Globus pallidus (tissue), 1 donor: ENCODE measurements at places on chromosomes 2 and 18.
A peak's percentile ranks its signal among the peaks of the same experiment; 100 is the strongest.

DNA sequence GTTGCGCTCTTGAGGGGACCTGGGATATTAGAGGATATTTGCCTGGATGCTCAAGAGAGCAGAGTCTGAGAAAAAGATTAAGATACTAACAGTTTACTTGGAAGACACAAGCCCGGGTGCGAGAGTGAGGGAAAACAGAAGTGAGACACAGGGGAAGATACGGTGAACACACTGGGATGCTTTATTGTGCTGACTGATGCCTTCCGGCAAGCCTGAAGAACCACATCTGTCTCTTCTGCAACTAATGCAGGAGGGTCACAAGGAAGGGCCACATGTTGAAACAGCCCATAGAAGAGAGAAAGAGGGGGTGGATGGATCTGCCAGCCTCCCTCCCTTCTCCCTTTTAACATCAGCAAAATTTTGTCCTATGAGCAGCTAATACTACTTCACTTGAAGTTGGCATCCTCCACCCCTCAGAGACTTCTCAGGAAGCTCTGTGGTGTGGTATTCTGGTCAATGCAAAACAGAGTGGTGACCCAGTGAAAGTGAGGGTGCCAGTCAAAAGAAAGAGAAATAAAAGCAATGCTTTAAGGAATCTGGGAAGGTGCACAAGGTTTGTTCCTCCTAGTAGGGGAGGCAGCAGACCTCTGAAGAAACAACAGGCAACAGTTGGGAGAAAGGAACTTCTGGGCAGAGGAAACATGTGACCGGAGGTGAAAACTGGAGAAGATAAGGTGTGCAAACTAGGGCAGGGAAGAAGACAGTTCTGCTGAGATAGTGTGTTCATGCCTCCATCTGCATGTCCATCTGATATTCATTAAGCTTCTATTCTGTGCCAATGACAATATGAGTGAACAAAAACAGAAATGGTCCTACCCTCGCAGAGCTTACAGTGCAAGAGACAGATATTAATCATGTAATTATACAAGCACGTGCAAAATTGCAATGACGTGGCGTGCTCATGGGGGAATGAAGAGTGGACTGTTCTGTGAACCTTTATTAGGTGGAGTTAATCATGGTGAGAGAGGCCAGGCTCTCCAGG lies 107.1 kb downstream of the LYPD6B start:
- no peak for DNase-seq

DNA sequence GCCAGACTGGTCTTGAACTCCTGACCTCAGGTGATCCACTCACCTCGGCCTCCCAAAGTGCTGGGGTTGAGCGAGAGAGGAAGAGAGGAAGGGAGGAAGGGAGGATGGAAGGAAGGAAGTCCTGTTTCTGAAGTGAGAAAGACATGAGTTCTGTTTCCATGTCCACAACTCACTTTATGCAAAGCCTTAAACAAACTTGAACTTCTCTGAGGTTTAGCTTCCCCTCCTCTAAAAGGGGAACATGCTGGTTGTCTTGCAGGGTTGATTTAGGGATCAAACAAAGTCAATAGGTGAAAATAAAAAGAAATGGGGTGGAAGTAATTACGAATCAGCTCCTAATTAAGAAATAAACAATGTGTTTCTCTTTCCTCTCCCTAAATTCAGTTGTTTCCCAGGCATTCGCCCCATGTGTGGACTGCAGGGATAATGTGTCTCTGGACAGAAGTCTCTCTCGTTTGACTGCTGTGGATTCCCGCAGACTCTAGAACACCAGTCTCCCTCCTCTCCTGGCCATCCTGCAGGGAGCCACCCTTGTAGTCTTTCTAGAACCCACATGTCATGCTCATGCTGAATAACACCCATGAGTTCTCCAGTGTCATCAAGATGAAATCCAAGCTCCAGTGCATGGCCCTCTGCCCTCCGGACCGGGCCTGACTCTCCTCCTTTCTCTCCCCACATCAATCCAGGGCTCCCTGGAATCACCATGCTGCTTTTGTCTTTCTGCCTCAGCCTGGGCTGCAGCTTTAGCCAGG lies 229.3 kb upstream of the TRIB2 start:
- DNase-seq, result no peak

DNA sequence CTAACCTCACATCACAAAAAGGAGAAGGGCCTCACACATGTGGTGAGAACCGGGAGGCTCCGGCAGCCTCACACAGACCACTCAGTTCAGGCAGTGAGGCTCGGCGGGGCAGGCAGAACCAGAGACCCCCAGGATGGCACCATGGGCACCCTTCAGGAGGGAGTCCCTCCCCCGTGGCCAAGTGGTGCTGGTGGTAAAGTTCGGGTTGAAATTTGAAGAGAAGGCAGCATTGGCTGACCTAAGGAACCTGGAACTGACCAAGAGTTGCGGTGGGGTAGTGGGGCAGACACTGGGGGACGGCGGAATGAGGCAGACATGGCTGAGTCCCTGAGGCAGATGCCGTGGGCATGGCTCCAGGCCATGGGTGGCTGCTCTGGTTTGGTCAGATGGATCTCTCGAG lies 239.3 kb upstream of the MYT1L start:
- no peak for DNase-seq

DNA sequence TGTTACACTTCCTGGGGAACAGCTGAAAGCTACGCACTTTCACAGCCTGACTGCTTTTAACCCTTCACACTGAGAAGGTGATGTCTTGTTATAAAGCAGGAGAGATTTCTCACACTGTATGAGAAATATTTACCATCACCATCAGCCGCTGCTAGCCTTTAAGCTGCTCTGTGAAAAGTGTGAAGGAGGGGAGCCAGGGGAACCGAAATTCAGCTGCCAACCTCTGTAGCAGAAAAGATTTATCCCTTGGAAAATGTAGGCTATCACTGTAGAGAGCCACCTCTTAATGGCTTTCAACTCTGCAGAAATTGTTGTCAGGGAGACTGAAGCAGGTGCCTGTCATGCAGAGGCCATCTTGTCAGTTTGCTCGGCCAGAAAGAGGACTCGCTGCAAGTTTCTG lies 145.3 kb downstream of the SP3 start:
- no peak for DNase-seq

- no peak for DNase-seq
Measured at GRCh38 chr2:38557217-38557616, 45.5 kb downstream of the HNRNPLL start.

DNA sequence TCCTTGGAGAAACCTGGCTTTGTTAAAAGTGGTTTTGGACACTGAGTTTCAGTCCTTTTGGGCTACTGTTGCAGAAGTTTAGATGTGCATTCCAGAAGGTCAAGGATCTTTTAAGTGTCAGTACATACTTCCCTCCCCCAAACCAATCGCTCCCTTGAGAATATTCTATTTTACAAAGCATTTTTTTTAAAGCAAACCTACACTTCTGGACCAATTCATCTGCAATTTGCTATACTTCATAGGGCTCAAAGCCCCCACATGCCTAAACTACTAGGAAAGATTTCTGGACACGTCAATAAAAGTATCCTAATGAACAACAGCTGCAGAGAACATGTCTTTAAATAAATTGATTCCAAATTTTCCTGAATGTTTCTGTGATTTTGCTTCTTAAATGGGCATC lies 157.6 kb downstream of the RDH14 start:
- DNase-seq, result no peak

- DNase-seq, result no peak
Measured at GRCh38 chr18:58097907-58098166, 53.8 kb downstream of the NEDD4L start.

DNA sequence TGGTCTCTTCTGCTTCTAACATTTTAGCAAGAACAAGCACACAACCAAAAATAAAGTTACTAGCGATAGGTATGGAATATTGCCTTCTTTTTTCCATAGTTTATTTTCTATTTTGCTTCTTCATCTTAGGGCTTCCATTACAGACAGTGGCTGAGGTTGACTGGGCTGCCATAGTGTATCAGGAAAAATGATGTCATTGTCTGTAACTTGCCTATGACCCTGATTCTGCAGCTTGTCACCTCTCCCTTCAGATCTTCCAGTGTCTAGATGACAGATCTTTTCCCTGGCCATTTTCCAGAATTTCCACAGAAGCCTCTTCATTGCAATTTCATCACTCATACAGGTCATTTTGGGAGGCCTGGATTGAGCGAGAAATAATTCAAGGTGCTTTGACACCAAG lies 308.5 kb downstream of the EPHA4 start:
- no peak for DNase-seq

DNA sequence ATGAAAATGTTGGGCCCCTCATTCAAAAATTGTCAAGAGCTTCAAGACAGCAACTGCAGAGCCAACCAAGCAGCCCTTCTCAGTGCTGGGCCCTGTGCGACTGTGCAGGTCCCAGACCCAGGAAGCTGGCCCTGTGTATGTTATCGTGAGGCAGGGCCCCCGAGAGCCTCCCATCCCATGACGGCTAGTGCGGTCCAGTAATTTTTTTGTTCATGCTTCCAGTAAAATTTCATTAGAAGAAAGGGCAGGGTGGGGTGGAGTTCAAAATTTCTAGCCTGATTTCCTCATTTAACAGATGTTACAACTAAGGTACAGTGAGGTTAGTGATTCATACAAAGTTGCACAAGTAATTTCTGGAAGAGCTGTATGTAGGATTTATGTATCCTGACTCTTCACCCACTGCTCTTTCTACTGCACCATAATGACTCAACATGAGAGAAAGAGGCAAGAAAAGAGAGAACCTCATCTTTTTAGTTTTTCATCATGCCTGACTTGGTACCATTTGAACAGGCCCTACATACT lies 105.5 kb downstream of the ZEB2 start:
- DNase-seq, result no peak

- DNase-seq, result no peak
Measured at GRCh38 chr2:200713704-200714064, 98.0 kb upstream of the BZW1 start.

GRCh38 chr18:73881396-73881917 lies 266.2 kb downstream of the FBXO15 start:
- DNase-seq, result no peak

DNA sequence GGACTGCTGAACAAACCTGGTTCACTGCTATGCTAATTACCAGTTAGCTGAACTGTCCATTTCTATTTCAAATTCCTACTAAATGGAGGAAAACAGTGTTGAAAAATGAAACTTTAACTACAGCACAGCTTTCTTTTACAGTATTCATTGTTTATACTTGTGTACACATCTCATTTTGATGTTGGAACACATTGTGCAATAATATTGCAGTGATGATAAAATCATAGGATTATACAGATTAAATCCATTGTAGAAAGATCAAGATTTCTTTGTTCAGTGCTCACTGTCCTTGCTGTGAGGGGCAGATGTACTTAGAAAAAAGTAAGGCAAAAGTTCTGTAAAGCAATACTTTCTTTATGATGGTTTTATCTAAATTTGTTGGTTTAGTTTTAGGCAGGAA lies 1055.1 kb downstream of the LRP1B start:
- no peak for DNase-seq

GRCh38 chr18:3319399-3319798 lies 57.5 kb downstream of the MYL12B start:
- DNase-seq, result no peak

GRCh38 chr18:5463390-5463789 lies 80.4 kb downstream of the EPB41L3 start:
- DNase-seq, result no peak

DNA sequence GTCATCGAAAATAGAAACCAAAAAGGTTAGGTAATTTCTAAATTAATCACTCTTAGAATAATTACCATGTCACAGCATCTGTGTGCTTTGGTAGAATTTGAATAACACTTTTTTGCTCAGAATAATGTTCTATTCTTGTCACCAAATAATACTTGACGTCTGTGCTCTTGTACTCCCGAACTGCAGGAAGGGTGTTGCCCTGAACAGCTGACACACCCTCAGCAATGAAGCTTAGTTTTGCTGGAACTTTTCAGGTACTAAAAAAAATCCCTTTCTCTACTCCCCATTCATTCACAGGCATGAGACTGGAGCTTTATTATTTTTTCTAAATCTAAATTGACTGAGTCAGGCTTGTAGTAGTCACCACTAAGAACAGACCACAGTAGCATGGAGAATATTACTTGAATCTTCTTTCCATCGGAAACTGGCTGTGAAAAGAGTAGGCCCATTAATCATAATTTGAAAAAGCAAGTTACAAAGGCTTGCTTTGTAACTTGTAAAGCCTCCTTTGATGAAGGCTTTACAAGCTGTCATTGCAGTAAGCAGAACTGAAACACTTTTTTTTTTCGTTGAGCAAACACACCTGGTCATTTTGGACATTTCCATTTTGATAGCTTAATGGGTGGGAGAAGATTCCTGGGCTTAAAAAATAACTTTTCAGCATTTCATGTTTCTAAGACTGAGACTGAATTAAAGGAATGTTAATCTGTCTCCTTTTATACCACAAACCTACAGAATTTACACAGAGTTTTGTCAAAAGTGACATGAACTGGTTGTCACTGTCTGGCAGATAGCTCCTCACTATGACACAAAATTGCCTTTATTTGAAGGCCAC lies 70.3 kb upstream of the PELI1 start:
- DNase-seq, result no peak

- DNase-seq, result no peak
Measured at GRCh38 chr18:62767836-62768557, 52.7 kb downstream of the PHLPP1 start.

DNA sequence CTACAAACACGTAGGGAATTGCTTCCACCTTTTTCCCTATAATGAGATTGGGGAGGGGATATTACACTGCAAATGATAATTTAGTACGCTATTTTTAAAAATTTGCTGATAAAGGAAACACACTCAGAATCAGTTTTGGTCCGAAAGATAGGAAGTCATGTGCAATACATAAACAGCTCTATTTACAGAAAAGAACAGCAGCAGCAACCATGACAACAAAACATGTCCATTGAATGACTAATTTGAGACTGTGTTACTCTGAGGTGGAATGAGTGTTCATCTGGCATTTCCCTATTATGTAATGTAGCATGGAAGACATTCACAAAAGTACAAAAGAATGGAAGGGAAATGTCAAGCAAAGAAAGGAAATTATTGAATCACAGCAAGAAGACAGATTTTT lies 337.2 kb downstream of the NBAS start:
- DNase-seq, result no peak

GRCh38 chr2:40049781-40050180 lies 270.7 kb upstream of the THUMPD2 start:
- DNase-seq, result no peak

DNA sequence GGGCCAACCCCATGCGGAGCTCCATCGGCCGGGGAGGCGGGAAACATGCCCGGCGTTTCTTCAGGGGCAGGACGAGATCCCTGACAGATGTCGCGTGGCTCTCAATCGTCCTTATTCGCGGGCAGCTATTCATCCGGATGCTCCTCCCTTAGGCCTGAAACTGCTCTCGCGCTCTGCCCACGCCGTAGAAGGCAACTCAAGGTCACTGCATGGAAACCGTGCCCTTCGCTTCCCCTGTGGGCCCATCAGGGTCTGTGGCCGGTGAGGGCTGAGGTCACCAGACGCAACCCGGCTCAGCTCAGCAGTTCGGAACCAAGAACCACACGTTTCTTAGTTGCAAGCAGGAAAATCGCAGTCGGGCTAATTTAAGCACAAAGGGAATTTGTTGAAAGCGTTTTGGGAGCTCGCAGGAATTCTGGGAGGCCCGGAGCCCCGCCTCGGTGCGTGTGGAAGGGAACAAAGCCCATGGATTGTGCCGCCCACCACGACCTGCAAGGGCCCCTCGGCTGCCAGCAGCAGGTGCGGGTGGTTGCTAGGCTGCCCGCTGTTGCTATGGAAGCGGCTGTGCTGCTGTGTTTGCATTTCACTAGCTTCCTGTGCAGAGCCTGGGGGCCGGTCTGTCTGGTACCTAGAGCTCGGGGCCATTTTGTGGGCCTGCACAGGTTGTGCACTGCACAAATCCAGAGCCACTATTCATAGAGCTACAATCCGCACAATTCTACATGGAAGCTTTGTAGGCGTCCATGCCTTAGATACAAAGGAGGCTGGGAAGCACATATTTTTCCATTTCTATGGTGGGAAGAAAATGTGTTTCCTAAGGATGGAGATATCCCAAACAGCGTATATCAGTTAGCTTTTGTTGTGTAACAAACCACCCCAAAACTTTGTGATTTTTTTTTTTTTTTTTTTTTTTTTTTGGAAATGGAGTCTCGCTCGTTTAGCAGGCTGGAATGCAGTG lies 6.0 kb upstream of the ALLC start:
- peak; percentile 57 for DNase-seq
